ENCODE measurements at places on chromosomes 3 and 15. TPM values are rescaled to one million over a fixed set of nuclear protein-coding genes. Genes with fewer than 3 reads are reported as not detected.

GRCh38 chr3:177451864-177452830, 254.9 kb upstream of the TBL1XR1 start:
- peaks cover 46% of the 10 kb centered on the region for H3K4me1 ChIP-seq
- no peak for DNase-seq
- H3K4me3 ChIP-seq, result no peak overlapping the region
- no peaks in the 10 kb centered on the region for H3K27me3 ChIP-seq
- H3K36me3 ChIP-seq, result no peaks in the 10 kb centered on the region

DNA sequence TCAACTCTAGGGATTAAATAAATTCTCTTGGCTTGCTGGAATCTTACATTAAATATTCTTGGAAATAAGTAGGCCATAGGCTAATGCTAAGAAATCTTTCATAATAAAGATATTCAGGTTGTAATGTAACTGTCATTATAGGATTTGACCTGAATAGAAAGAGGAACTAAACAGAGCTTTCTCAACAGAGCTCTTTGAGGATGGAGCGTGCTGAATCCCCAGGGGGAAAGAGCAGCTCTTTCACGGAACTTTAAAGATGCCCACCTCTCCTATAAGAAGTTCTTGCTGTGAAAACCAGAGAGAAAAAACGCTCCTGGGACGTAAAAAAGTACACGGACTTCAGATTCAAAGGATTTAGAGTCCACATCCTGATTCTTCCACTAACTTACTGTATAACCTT, 77.9 kb downstream of the NTRK3 start:
- H3K4me3 ChIP-seq, result no peak overlapping the region
- DNase-seq, result no peak
- H3K27ac ChIP-seq, result no peak overlapping the region
- no peaks in the 10 kb centered on the region for H3K27me3 ChIP-seq
- H3K36me3 ChIP-seq, result no peaks in the 10 kb centered on the region

DNA sequence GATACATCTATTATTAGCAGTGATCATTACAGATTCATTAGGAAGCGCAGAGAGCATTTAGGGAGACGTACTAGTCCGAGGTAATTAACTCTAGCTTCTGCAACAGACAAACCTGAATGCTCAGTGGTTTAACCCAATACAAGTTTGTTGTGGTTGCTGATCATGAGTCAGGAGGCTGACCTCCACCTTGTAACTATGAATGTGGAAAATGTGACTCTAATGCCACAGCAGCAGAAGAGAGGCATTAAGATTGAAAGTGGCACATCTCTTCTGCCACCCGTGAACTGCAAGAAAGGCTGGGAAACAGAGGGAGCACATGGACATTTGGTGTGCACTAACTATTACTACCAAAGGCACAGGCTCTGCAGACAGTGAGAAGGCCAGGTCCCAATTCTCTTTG, 71.2 kb upstream of the C3orf80 start:
- H3K4me1 ChIP-seq, result peaks cover 7% of the 10 kb centered on the region
- no peak overlapping the region for H3K4me3 ChIP-seq
- no peaks in the 10 kb centered on the region for H3K36me3 ChIP-seq
- no peaks in the 10 kb centered on the region for H3K27me3 ChIP-seq

Gene ATP13A4
- 0.49 TPM for total RNA-seq

Gene ARGFX
- total RNA-seq, result not detected

All from sigmoid colon (tissue), 7 donors.